ENCODE measurements at places on chromosomes 6 and 20.

DNA sequence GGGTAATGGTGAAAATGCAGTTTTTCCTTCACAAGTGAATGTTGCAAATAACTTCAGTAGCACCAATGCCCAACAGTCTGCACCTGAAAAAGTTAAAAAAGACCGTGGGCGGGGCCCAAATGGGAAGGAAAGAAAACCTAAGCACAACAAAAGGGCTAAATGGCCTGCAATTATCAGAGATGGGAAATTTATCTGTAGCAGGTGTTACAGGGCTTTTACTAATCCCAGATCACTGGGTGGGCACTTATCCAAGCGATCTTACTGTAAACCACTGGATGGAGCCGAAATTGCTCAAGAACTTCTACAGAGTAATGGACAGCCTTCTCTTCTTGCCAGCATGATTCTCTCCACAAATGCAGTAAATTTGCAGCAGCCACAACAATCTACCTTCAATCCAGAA lies 64.8 kb upstream of the SMIM8 start:
- no peak for DNase-seq

DNA sequence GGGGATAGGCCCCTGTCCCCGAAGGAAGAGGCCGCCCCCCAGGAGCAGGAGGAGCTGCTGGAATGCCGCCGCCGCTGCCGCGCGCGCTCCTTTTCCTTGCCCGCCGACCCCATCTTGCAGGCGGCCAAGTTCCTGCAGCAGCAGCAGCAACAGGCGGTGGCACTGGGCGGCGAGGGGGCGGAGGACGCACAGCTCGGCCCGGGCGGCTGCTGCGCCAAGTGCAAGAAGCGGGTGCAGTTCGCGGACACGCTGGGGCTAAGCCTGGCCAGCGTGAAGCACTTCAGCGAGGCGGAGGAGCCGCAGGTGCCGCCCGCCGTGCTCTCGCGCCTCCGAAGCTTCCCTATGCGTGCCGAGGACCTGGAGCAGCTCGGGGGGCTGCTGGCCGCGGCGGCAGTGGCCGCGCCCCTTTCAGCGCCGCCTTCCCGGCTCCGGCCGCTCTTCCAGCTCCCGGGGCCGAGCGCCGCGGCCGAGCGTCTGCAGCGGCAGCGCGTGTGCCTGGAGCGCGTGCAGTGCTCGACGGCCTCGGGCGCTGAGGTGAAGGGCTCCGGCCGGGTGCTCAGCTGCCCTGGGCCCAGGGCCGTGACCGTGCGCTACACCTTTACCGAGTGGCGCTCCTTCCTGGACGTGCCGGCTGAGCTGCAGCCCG lies 630 bp downstream of the PPP1R3G start:
- DNase-seq, result no peak

- no peak for DNase-seq
These were observed 121.4 kb downstream of the BMP2 start for GRCh38 chr20:6888736-6889395.

DNA sequence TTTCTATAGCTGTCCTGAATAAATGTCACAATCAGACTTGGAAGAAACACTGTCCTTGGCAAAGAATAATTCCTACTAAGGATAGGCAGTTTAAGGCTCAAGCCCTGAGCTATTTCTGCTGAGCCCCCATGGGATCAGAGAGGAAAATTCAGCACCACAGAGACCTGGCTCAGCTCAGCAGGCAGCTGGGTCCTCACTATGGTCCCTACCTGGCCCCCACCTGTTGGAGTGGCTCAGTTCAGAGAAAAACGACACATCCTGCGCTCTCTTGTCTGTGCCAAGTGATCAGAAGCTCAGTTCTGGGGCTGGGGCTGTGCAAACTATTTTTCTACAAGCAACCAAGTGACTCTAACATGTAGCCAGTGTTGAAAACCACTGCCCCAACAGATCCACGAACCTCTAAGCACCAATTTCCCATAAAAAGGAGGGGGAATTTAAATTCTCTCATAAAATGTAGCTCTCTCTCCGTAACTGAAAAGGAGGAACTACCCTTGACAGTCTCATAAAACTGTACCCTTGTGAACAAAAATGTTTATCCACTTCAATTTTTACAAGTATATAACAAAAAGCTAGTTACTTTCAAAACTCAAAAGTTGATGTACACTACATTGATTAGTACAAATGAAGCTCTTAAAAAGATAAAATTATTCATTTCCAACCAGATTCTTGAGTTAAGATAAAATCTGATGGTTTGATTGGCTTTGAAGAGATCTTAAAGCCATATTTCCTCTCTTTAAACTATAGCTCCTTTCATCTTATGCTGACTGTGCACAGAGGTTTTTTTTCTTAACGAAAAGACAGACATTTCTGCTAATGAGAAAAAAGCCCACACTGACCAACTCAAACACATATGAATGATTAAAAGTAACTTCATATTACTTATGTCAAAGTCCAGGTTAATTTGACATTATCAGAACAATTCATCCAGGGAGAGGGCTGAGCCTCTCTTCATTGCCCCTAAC lies 52.0 kb downstream of the KIF13A start:
- DNase-seq, result no peak

DNA sequence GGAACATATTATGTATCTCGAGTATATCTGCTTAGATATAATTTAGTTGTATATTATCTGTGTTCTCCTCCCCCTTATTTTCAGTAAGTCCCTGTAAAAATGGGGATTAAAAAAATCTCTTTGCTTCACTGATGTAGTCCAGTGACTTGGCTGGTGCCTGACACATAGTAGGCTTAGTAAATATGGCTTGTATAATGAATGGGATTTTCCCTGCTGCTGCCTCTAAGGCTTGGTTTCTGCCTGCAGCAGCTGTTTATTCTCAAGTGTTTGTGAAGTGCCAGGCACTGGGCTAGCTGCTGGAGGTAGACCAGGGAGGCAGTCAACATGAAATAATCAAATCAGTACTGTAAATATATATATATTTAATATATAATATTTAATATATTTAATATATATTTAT lies 1.6 kb upstream of the ZFP64 start:
- DNase-seq, result no peak

DNA sequence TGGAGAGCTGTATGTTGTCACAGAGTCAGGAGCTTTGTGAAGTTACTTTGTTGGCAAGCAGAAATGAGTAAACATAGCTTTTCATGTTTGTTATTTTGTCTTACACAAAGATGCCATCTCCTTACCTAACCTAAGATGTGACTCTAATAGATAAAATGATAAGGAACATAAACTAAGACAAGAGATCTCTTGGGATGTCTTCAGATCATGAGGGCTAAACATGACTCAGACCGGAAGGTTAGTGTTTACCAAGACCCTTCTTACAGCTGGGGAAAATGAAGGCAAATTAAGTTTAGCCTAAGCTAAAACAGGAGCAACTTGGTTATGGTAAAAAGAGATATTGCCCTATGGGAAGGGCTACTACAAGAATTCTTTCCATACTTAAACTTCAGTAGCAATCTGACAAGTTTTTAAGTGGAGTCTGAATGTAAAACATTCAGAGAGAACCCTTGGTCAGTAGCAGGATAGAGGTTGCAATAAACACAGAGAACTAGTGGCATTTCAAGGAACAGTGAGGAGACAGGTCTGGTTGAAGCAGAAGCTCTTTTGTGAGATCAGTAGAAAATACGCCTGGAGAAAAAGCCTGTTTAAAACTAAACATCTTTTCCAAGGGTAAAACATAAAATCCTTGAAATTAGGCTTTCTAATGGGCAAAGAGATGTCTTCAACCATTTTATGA lies 29.9 kb downstream of the SGK1 start:
- no peak for DNase-seq

GRCh38 chr6:138106665-138107077 lies 548 bp downstream of the PERP start:
- no peak for DNase-seq

DNA sequence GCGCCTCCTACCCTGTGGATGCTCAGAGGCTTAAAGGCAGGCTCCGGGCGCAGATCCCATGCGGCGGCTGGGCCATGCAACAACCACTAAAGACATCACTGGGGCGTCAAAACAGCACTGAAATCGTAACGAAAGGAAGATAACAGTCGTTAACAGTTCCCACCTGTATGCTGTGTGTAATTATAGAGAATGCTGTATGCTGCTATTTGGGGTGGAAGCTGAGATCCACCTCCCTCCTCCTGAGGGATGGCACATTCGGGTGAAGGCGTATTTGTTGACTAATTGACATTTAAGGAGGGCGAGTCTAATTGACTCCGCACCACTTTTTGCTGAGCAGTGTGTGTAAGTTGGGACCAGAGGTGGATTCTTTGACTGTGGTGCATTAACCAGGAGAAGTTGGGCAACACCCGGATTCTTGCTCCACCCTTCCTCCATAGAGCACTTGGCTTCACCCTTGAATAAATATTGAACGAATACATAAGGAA lies 687 bp downstream of the SLC35A1 start:
- peak; percentile 27 for DNase-seq

- no peak for DNase-seq
These were observed 1078.4 kb downstream of the KIF16B start for GRCh38 chr20:15494851-15495250.

DNA sequence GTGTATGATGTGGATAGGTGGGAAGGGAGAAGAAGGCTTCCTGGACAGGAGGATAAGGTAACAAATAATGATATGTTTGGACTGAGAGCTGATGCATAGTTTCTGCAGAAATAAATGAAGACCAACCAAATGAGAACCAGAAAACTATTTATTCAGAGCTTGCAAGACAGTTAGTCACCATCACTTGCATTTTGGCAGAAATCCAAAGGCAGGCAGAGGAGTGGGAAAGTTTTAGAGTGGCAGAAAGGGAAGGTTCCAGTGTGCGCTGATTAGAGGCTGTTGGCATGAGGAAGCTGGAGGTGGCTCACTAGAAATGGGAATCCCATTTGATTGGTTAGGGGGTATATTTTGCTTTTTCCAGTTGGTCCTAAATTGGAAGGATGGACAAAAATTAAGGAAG lies 13.0 kb upstream of the F13A1 start:
- no peak for DNase-seq

- DNase-seq, result no peak
These were observed 209.2 kb downstream of the ZNF217 start for GRCh38 chr20:53384392-53384791.

- no peak for DNase-seq
These were observed 10.4 kb upstream of the PLCB1 start for GRCh38 chr20:8121666-8122065.

- no peak for DNase-seq
These were observed 41.7 kb downstream of the MOCS1 start for GRCh38 chr6:39892490-39893129.

GRCh38 chr20:57079031-57080005 lies 187.1 kb downstream of the BMP7 start:
- no peak for DNase-seq

- DNase-seq, result no peak
These were observed 4.6 kb upstream of the REV3L start for GRCh38 chr6:111487661-111488060.

GRCh38 chr20:9160331-9160730 lies 91.4 kb downstream of the PLCB4 start:
- DNase-seq, result no peak

DNA sequence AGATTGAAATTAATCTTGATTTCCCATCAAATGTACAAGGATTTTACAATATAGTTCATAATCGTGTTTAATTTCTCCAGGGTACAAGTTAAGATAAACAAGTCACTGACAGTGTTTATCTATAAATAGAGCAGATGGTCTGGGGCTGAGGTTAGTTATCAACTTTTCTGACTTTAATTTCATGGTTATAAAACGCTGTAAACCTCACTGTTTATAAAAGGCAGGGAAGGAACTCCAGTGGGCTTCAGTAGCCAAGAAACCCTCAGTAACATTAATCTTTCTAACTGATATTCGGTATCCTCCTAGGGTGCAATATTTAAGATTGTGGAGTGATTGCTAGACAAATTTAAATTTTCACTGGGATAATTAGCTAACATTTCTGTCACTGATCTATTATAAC lies 68.6 kb downstream of the GFRAL start:
- DNase-seq, result no peak

GRCh38 chr6:169398342-169399105 lies 144.9 kb upstream of the THBS2 start:
- no peak for DNase-seq

DNA sequence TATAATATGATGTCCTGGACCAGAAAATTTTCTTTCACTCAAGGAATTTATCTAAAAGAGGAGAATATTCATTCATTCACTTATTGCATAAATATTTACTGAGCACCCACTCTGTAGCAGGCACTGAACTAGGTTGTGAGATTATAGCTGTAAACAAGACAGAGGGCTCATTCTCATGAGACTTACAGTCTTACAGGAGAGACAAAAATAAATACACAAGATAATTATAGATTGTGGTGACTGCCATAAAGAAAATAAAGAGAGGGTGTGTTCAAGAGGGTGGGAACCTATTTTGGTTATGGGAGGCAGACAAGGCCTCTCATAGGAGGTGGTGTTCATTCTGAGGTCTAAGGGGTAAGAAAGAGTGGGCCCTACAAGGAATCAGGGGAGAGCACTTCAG lies 109.9 kb upstream of the SUPT3H start:
- DNase-seq, result no peak

GRCh38 chr6:8579372-8579771 lies 144.0 kb upstream of the SLC35B3 start:
- DNase-seq, result no peak

GRCh38 chr20:41178904-41179432 lies 41.6 kb downstream of the PLCG1 start:
- no peak for DNase-seq

- DNase-seq, result no peak
These were observed 30.5 kb upstream of the TPD52L1 start for GRCh38 chr6:125123051-125123450.

DNA sequence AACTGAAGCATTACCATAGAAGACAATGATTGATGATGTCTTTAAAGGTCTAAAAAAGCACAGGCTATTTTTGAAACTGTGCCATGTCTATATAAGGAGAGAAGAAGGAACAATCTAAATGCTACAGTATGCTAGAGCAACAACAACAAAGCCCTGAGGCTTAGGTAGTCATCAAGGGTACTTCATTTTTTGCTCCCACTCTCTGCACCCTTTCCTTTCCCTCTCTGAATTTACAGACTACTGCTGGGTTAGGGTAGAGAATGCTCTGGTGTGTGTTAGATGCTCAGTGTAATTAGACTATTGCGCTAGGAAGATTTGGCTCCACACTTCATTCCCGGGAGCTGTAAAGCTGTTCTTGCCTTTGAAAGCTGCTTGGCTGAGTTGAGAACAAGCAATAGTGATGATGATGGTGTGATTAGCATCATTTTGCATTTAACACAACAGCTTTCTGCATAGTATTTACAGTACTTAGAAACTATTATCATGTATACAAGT lies 1262.5 kb upstream of the CITED2 start:
- no peak for DNase-seq

DNA sequence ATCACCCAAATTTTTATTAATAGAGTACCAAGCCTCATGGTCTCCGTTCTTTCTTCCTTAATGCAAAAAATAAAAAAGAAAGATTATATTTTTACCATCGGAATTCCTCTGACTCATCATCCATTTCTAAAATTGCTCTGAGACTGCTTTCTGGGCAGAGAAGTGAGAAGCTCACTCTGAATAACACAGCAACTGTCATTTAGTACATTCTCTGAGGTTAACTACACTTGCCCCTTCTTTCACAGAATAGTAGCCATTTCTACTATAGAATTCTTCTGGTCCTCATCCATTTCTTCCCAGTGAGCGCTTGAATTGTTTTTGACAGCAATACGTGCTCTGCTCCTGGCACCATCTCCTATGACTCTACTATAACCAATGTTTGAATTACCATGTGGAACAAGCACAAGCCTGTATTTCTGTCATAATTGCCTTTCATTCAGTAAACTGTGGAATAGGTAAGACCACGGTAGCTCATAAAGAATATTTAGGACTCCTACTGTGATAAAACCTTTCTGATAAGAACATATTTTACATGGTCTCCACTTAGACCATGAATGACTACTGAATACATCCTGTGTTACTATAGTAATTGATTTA lies 435.5 kb upstream of the NRSN1 start:
- no peak for DNase-seq

- no peak for DNase-seq
These were observed 311.4 kb downstream of the HACE1 start for GRCh38 chr6:104548297-104548696.
